ENCODE measurements at places on chromosomes 1 and 21.

DNA sequence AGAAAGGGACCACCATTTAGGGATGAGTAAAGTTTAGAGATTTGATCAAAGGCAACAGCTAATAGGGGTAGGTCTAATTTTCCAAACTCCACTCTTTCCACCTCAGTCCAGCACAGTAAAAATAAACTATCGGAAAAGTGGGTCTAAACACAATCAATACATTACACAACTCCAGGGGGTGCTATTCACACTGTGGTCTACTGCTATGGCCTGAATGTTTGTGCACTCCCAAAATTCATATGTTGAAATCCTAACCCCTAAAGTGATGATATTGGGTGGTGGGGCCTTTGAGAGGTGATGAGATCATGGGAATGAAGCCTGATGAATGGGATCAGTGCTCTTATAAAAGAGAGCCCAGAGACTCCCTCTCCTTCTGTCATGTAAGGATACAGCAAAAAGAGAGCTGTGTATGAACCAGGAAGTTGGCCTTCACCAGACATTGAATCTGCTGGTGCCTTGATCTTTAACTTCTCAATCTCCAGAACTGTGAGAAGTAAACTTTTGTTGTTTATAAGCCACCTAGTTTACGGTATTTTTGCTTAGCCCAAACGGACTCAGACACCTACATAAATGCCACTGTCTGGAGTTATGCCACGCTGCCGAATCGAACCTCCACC is 193.9 kb downstream of the OMA1 start:
- H3K36me3 ChIP-seq: peaks cover 11% of the 10 kb centered on the region
- H3K4me1 ChIP-seq: no peaks in the 10 kb centered on the region
- H3K4me3 ChIP-seq: no peak overlapping the region
- no peak for DNase-seq
- no peaks in the 10 kb centered on the region for H3K27me3 ChIP-seq
- H3K27ac ChIP-seq: no peak overlapping the region

DNA sequence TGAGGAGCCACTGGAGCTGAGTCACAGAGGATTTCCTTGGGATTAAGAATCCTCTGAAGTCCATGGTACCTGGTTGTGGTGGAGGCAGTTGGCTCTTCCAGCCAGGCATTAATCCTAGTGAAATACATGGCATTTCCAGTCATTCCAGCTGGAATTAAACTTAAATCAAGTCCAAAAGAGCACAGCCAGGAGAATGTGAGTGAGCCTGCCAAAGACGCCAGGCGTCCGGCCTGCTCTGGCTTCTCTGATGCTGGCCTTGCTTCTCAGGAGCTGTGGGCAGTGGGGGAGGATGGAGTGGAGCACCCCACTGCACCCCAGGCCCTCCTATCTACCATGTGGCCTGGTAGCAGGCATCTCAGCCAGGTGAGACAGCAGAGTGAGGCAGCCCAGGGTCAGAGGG is 23.4 kb upstream of the TENT5C start:
- DNase-seq: no peak
- no peak overlapping the region for H3K27ac ChIP-seq
- H3K36me3 ChIP-seq: no peaks in the 10 kb centered on the region

GRCh38 chr1:114758256-114758832 is 560 bp upstream of the CSDE1 start:
- no peaks in the 10 kb centered on the region for H3K27me3 ChIP-seq
- H3K27ac ChIP-seq: peak overlapping the region; percentile 100
- peak overlapping the region; percentile 97 for H3K4me3 ChIP-seq
- DNase-seq: no peak
- peaks cover 13% of the 10 kb centered on the region for H3K36me3 ChIP-seq

DNA sequence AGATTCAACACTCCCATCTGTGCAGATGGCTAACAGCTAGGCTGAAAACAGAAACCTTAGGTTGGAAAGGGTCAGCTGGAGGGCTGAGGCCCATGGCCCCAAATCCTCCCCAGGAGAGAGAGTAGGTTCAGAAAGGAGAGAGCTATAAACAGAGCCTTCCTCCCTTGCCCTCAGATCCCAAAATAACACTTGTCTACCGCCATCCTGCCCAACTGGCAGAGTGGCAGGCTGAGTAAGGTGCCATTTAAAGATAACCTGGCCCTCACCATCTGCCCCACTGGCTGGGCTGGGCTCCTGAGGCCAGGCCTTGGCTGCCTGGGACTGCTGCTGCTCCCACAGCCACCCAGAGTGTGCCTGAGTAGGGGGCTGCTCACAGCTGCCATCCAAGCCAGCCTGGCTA is 4.3 kb upstream of the SHISA4 start:
- H3K27me3 ChIP-seq: peaks cover 23% of the 10 kb centered on the region
- H3K27ac ChIP-seq: no peak overlapping the region
- no peak overlapping the region for H3K4me3 ChIP-seq

DNA sequence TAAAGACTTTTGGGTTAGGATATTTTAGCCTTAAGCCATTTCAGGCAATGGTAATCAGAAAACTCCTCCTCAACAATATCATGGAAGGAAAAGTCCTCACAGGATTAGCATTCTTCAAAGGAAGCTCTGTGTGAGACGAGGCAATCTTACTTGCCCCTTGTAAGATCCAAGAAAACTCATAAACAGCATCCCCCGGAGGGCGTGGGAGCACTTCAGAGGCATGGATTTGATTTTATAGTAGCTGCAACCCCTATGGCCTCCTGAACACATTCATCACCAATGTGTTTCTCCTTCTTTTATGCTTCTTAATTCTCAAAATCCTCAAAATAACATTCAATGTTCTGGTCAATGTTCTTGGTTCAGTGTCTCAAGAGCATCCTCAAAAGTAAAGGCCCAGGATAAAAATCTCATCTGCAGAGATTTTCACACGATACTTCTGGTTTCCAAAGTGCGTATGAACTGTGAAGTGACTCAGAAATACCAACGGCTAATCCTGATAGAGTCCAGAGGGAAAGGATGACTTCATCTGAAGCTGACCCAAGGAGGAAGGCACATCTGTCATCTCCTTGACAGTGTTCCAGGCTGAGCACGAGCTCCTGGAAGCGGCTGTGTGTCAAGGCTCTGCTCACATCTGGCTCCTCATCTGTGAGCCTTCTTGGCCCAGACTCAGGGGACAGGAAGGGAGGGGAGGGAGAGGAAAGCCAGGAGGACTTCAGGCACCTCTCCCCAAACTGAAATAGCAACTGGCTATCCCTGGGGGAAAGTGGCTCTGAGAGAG is 49.3 kb upstream of the PSEN2 start:
- H3K27me3 ChIP-seq: no peaks in the 10 kb centered on the region
- peaks cover 25% of the 10 kb centered on the region for H3K4me1 ChIP-seq
- H3K27ac ChIP-seq: no peak overlapping the region
- no peak for DNase-seq

- H3K4me1 ChIP-seq: no peaks in the 10 kb centered on the region
- no peak overlapping the region for H3K4me3 ChIP-seq
- H3K27me3 ChIP-seq: no peaks in the 10 kb centered on the region
- H3K27ac ChIP-seq: no peak overlapping the region
Observed at GRCh38 chr1:80542231-80542630, 1258.5 kb upstream of the ADGRL2 start.

GRCh38 chr1:10816233-10816632 is 19.8 kb upstream of the CASZ1 start:
- peaks cover 28% of the 10 kb centered on the region for H3K27me3 ChIP-seq
- H3K27ac ChIP-seq: no peak overlapping the region
- no peaks in the 10 kb centered on the region for H3K4me1 ChIP-seq
- no peak overlapping the region for H3K4me3 ChIP-seq
- H3K36me3 ChIP-seq: no peaks in the 10 kb centered on the region

DNA sequence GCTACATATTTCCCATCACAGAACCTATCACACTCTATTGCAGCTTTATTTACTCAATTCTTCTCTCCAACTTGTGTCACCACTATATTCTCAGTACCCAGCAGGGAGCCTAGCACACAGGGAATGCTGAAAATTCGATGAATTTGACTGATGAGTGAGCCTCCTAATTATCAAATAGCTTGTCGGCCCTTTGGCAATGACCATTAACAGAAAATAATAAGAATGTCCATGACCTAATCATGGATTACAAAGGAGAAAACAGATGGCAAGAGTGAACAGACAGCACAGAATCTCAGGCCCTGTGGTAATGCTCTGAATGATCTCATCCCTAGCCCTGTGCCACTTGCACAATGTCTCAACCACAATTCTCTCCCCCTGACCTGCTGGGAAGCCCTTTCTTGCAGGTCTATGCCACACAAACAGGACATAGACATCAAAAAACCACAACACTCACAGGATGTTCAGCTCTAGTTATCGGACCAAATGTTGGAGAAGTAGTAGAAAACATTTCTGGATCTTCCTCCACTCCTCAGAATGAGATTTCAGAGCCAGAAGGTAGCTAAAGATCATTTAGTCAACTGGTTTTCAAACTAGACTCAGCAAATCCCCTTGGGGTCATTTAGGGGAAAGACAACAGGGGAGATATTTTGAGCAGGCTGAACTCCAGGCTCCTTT is 68.4 kb downstream of the LUZP1 start:
- peak overlapping the region; percentile 7 for H3K27ac ChIP-seq
- no peaks in the 10 kb centered on the region for H3K27me3 ChIP-seq
- DNase-seq: no peak
- H3K4me1 ChIP-seq: peaks cover 19% of the 10 kb centered on the region
- peaks cover 6% of the 10 kb centered on the region for H3K36me3 ChIP-seq

- H3K36me3 ChIP-seq: peaks cover 23% of the 10 kb centered on the region
- no peaks in the 10 kb centered on the region for H3K27me3 ChIP-seq
- DNase-seq: no peak
Observed at GRCh38 chr1:219173434-219173757, 282 bp upstream of the LYPLAL1 start.

GRCh38 chr1:43832255-43832654 is 101.3 kb upstream of the ARTN start:
- no peaks in the 10 kb centered on the region for H3K27me3 ChIP-seq
- peak overlapping the region; percentile 60 for H3K4me3 ChIP-seq
- DNase-seq: no peak
- peak overlapping the region; percentile 92 for H3K27ac ChIP-seq

DNA sequence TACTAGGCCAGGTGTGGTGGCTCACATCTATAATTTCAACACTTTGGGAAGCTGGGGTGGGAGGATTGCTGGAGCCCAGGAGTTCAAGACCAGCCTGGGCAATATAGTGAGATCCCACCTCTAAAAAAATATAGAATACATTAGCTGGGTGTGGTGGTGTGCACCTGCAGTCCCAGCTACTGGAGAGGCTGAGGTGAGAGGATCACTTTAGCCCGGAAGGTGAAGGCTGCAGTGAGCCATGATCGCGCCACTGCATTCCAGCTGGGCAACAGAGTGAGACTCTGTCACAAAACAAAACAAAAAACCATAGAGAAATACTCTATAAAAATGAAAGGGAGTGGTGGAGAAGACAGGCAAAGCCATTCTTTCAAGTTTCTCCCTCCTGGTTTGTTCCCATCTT is 62.1 kb downstream of the EYA3 start:
- H3K36me3 ChIP-seq: peaks cover 22% of the 10 kb centered on the region
- no peaks in the 10 kb centered on the region for H3K27me3 ChIP-seq
- no peak overlapping the region for H3K27ac ChIP-seq
- DNase-seq: no peak

- no peak overlapping the region for H3K4me3 ChIP-seq
- peaks cover 11% of the 10 kb centered on the region for H3K27me3 ChIP-seq
- DNase-seq: no peak
- H3K36me3 ChIP-seq: no peaks in the 10 kb centered on the region
- no peak overlapping the region for H3K27ac ChIP-seq
- no peaks in the 10 kb centered on the region for H3K4me1 ChIP-seq
Observed at GRCh38 chr1:115555446-115555845, 86.3 kb upstream of the VANGL1 start.

DNA sequence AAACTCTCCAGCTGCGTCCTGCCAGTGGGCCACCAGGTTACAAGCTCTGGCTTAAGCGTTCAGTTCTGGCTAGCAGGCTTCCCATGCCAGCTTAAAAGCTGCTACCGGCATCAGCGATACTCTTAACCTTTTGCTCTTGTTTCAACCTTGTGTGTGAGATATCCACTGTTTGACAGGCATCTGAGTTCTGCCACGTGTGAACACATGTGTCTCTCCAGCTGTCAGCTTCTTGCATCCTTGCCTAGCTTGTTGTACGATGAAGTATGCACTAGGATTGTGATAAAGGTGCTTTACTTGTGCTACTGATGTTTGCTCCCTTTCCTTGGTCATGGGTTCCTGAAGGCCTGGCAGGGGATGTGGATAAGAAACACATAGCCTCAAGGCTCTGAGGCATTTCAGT is 201.6 kb downstream of the PRDM2 start:
- H3K4me3 ChIP-seq: no peak overlapping the region
- no peak for DNase-seq
- H3K27me3 ChIP-seq: peaks cover 29% of the 10 kb centered on the region
- H3K4me1 ChIP-seq: no peaks in the 10 kb centered on the region
- no peak overlapping the region for H3K27ac ChIP-seq
- peaks cover 3% of the 10 kb centered on the region for H3K36me3 ChIP-seq

GRCh38 chr1:31218705-31219104 is 21.0 kb downstream of the NKAIN1 start:
- H3K27ac ChIP-seq: peak overlapping the region; percentile 26
- H3K27me3 ChIP-seq: peaks cover 14% of the 10 kb centered on the region
- no peaks in the 10 kb centered on the region for H3K4me1 ChIP-seq

GRCh38 chr1:230713547-230713914 is 391 bp downstream of the AGT start:
- H3K36me3 ChIP-seq: peaks cover 6% of the 10 kb centered on the region
- no peaks in the 10 kb centered on the region for H3K4me1 ChIP-seq
- H3K27ac ChIP-seq: no peak overlapping the region
- peaks cover 32% of the 10 kb centered on the region for H3K27me3 ChIP-seq
- DNase-seq: no peak
- H3K4me3 ChIP-seq: no peak overlapping the region

DNA sequence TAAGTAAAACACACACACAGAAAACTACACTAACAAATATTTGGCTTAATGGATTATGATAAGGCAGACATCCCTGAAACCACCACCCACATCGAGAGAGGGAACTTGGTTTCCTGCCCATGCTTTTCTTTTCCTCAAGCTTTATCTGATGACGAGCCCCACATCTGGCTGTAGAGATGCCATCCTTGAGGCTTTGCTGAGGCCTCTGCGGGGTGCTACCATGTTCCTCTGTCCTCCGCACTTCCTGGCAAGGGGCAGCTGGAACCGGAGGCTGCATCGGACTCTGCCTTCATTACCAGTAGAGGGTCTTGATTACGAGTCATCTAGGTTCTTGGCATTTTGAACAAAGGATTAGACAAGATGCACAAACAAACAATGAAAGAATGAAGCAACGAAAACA is 21.7 kb upstream of the C1orf174 start:
- H3K27me3 ChIP-seq: no peaks in the 10 kb centered on the region
- DNase-seq: no peak
- no peaks in the 10 kb centered on the region for H3K4me1 ChIP-seq
- H3K4me3 ChIP-seq: no peak overlapping the region
- peak overlapping the region; percentile 33 for H3K27ac ChIP-seq
- no peaks in the 10 kb centered on the region for H3K36me3 ChIP-seq

GRCh38 chr1:183604038-183604808 is 14.0 kb upstream of the NCF2 start:
- peaks cover 7% of the 10 kb centered on the region for H3K36me3 ChIP-seq
- peaks cover 38% of the 10 kb centered on the region for H3K4me1 ChIP-seq
- H3K27me3 ChIP-seq: no peaks in the 10 kb centered on the region
- H3K27ac ChIP-seq: peak overlapping the region; percentile 92
- peak overlapping the region; percentile 59 for H3K4me3 ChIP-seq
- DNase-seq: no peak
